ENCODE measurements at places on chromosomes 1 and 21.
A peak's percentile ranks its signal among the peaks of the same experiment; 100 is the strongest.

GRCh38 chr1:174800216-174800851 is 199.4 kb upstream of the CACYBP start:
- DNase-seq = no peak

DNA sequence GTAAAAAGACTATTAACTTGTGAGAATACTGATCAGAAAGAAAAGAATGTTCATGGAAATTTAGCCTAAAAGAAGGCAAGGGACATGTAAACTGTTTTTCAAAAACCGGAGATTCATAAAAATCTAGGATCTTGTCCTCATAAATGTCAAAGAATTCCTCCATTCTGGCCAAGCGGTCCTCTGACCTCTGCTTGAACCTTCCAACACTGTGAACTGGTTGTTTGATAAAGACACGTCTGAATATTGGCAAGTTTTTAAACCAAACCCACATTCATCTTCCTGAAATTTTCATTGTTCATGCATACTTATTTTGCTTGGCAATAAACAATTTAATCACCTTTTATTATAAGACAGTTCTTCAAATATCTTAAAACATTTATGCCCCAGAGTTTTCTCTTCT is 19.8 kb downstream of the ASPM start:
- no peak for DNase-seq

DNA sequence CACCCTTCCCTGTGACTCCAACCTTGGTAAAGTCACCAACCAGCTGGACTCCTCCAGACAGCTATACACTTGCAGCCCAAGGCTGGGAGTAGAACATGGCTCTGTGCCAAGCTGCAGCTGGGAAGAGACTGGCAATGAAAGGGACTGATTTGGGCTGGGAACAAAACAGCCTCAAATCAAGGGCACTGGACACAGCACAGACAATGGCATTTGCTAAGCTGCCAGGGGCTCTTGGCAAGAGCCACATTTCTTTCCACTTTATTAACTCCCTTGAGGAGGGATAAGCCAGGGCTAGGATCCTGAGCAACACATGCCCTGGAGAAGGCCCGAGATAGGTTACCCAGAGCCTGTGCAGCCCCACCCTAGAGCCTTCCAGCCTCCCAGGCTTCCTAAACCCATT is 12.0 kb downstream of the SYT11 start:
- DNase-seq = no peak

DNA sequence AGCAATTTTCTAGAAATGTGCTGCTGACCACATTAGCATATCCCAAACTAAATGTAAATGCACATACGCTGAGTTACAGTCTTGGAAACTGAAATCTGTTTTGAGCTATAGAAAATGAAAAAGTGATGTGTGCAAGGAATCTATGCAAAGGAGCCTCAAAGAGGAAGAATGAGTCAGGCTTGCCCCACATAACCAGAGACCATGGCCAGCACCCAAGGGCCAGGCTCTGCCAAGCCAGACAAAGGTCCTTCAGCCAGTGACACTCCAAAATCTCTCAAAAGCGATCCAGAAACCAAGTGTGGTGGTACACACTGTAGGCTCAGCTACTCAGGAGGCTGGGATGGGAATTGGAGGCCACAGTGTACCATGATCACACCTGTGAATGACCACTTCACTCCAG is 195.2 kb downstream of the TOMM20 start:
- peak; percentile 58 for DNase-seq

GRCh38 chr1:24600551-24600950 is 42.6 kb upstream of the SRRM1 start:
- no peak for DNase-seq

- no peak for DNase-seq
Measured at GRCh38 chr1:229093238-229093540, 177.7 kb upstream of the RAB4A start.

- DNase-seq = peak; percentile 3
Measured at GRCh38 chr1:87435484-87435883, 106.8 kb downstream of the LMO4 start.

DNA sequence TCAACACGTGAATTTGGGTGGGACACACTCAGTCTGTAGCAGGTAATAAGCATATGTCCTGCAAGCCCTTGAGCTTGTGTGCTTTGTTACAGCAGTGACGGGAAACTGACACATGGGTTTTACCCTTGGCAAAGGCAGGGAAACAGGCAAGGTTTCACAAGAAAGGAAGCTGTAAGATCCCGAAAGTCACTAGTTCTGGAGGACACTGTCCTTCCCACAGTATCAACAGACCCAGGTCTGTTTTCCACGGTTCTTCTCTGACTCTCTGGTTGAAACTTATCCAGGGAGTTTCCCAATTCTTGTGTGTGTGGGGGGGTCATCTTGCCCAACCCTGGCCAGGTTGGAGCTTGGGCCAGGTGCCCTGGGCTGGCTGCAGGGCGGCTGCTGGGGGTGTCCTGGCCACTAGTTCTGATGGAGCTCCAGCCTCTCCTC is 29.3 kb upstream of the ZBTB21 start:
- DNase-seq = no peak

- DNase-seq = no peak
Measured at GRCh38 chr1:203120325-203121153, 7.0 kb upstream of the ADORA1 start.

GRCh38 chr1:39051956-39052355 is 25.8 kb downstream of the NDUFS5 start:
- DNase-seq = no peak

- no peak for DNase-seq
Measured at GRCh38 chr1:101992821-101993575, 3.7 kb downstream of the OLFM3 start.

DNA sequence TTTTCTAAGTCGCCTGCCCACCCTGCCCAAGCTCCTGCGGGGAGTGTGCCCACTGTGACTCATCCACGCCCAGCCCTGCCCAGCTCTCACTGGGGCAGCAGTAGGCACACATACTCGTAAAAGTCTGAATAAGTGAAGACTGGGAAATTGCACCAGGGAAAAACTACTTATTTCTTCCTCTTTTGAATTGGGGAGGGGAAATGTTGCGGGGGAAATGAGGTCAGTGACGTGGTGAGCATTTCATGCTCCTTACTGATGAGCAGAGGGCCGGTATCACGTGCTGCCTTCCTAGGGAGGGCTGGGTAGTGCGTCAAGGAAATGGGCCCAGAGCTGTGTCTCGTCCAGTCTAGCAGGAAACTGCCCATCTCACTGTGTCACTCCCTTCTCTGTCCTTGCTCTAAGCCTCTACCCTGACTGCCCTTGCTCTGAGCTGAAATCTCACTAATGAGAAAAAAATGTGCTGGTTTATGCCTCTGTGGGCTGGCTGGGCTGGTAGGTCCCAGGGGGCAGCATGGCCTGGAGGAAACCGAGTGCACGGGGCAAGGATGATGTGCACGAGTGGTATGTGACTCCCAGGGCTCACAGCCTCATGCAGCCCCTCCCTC is 13.5 kb upstream of the TNFRSF1B start:
- no peak for DNase-seq

DNA sequence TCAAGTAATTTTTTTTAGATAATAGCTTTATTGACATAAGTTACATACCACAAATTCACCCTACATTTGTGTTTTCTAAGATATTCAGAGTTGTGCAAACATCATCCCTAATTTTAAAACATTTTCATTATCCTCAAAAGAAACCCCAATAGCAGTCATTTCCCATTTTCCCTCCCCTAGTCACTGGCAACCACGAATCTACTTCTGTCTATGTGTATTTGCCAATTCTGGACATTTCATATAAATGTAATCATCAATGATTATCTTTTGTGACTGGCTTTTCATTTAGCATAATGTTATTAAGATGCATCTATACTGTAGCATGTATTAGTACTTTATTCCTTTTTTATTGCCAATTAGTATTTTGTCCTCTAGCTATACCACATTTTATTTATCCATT is 88.8 kb upstream of the SLFNL1 start:
- no peak for DNase-seq

GRCh38 chr1:26020941-26021646 is 481 bp upstream of the EXTL1 start:
- no peak for DNase-seq

DNA sequence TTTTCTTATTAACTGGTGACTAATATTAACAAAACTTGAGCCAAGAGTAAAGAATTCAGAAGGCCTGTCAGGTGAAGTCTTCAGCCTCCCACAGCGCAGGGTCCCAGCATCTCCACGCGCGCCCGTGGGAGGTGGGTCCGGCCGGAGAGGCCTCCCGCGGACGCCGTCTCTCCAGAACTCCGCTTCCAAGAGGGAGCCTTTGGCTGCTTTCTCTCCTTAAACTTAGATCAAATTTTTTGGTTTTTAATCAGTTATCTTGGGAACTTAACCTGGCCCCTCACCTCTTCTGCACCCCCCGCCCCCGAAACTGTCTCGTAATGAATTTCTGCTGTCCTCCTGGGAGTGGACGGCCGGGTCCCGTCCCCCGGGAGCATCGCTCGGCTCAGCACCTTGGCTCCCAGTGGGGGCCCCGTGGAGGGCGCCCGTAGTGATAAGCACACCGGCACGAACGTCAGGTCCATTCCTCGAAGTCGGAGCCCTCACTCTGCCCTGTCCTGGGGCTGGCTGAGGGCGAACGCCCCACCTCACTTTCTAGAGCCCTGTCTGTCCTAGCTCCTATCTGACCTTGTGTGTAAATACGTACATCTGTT is 29.5 kb upstream of the TRAPPC10 start:
- DNase-seq = no peak

GRCh38 chr1:225652729-225653462 is at the start of gene ENAH:
Gene ENAH, minus strand, starts transcription at chr1:225653123. Its CDS starts 433 bp downstream, at chr1:225652690.
- peak; percentile 42 for DNase-seq

DNA sequence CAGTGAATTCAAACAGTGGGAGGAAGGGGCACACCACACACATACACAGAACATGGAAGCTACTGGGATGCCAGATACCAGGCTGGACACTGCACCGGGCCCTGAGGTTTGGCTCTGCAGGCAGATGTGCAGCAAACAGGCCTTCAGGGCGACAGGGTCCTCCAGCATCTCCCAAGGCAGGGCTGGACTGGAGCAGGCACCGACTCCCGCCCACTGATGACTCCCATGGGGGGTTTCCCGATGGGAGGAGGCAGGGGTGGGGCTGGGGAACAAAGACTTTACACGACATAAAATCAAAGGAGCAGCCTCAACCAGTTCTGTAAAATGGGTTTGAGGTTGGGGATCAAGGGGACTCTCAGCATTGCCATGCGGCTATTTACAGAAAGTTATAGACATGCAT is 118.1 kb downstream of the SYT2 start:
- DNase-seq = no peak

DNA sequence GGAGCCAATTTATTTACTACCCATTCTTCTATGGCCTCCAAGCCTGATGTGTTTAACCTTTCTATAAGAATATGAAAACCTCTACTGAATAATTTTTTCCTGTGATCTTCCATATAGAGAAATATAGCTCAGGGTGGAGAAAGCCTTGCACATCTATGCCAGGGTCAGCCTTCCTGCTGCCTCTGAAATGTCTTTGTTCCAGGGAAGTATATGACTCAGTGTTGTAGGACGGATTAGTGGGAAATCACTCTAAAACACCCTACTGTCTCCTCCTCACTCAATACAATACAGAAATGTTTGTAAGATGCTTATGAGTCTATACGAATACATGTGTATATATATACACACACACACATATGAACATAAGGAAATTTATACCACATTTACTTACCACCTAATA is 1044.9 kb downstream of the BRINP3 start:
- no peak for DNase-seq

DNA sequence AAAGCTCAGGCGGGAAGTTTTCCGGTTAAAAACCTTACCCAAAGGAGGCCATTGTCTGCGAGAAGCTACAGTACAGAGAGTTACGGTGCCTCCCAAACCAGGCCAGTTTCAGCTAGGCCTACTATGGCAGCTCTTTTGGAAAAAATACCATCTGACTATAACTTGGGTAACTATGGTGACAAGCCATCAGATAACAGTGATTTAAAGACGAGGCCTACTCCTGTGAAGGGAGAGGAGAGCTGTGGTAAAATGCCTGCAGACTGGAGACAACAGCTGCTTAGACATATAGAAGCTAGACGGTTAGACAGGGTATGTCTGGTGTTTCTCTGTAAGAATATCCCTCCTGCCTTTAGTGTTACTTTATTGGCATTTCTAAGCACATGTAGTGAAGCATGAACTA is 165.9 kb downstream of the LRRC40 start:
- no peak for DNase-seq

DNA sequence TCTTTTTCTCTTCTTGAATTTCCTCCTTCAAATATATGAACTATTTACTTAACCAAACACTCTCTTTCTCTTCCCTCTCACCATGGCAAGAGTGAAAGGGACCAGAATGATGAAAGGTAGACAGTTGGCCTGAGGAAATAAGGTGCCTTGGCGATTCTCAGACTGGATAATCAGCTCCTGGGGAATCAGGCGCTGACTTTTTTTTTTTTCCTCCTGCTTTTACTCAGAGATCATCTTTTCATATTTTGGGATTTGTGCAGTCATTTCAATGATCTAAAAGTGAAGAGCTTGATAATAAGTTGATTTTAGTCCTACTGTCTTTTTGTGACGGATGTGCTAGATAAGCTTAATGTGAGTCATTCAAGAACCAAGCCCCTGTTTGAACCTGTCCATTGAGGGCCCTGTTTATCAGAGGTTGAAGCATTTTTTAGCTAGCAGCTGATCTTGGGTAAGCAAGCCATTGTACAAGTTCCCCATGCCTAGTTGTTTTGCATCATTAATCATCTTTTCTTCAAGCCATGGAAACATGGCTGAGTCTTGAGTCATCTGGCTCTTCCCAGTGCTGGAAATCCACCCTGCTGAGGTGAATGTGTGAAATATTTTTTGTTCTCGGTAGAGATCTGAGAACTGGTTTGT is 40.8 kb downstream of the ITSN1 start:
- no peak for DNase-seq

DNA sequence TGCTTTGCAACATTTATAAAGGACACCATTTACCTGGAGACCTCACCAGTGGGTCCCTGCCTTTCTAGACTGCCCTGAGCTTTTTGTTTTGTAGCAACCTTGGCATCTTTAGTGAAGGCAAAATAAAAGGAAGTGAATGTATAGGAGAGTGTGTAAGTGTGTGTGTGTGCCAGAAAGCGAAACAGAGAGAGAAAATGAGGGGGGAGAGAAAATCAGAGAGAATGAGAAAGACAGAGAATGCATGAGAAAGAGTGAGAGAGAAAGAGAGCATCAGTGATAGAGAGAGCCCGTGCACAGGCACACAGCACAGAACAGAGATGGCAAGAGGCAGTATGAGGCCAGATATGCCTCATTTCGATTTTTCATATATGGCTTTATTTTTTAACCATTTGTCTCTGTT is 57.5 kb downstream of the HSD3B1 start:
- DNase-seq = no peak

- DNase-seq = no peak
Measured at GRCh38 chr1:1577367-1578011, 2.8 kb upstream of the SSU72 start.

- DNase-seq = no peak
Measured at GRCh38 chr1:5586629-5587028, 405.6 kb downstream of the NPHP4 start.

DNA sequence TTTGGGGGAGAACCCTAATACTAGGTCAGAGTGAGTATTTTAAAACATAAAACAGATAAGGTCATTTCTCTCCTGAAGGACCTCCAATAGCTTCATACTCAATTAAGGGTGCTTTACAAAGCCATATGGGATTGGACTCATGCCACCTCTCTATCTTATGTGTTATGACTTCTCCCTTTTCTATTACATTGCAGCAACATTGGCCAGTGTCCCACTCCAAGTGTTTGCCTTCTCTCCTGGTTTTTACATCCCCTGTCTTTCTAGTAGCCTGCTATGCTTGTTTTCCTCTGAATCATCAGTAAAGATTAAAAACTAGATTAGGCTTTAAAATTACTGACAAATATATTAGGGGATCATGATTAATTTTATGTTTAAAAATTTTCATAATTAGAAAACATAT is 66.6 kb downstream of the SCMH1 start:
- no peak for DNase-seq

GRCh38 chr1:119448127-119448511 is 33.2 kb downstream of the HSD3B2 start:
- no peak for DNase-seq
